Effector memory CD4-positive, alpha-beta T cell (primary cell): ENCODE measurements at places on chromosomes 13 and 19.

GRCh38 chr13:98869408-98870090 is 108.3 kb downstream of the DOCK9 start:
- DNase-seq = no peak

- DNase-seq = no peak
Observed at GRCh38 chr13:99431927-99432608, 69.2 kb upstream of the TM9SF2 start.

DNA sequence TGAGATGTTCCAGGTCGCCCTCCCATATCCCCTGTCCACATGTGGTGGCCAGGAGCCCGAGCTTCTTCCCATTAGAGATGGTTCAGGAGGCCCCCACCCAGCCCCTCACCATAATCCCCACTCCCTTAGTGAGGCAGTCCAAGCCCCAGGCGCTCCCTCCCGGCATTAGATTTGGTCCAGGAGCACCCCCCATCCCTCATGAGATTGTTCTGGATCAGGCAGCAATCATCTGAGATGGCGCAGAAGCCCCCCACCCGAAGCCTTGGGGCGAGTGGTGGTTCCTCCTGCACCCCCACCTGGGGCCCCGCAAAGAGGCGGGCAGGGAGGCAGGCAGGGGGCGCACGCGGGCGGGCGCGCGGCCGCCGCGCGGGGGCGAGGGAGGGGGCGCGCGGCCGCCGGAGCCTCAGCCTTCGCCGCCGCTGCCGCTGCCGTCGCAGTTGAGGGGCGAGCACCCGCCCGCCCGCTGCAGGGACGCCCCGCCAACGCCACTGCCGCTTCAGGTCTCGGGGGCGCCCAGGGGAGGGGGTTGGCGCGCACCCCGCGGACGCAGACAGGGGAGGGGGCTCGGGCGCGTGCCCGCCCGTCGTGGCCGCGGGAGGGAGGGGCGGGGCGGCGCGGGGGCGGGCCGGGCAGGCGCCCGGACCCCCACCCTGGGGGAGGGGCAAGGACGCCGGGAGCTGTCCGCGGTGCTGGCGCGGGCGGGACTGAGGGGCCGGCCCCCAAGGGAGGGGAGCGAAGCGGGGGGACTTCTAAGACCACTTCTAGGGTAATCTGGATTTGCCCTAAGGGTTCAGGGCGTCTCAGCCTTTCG is 46.4 kb upstream of the SHKBP1 start:
- no peak for DNase-seq

DNA sequence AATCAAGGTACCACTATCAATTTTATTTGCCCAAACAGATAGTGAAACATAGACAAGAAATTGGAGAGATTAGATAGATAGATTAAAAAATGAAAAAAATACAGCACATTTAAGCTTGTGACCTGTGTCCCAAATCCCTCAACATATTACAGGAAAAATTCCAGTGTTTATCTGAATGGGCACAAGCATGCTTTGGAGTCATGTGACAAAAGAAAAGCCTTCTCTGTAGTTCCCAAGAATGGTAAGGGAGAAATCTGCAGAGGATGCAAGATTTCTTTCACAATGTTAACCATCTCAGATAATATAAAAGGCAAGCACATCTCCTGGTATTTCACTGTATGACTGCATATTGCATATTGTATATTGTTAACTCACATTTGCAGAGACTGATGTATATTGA is 168.0 kb downstream of the PCDH9 start:
- no peak for DNase-seq

DNA sequence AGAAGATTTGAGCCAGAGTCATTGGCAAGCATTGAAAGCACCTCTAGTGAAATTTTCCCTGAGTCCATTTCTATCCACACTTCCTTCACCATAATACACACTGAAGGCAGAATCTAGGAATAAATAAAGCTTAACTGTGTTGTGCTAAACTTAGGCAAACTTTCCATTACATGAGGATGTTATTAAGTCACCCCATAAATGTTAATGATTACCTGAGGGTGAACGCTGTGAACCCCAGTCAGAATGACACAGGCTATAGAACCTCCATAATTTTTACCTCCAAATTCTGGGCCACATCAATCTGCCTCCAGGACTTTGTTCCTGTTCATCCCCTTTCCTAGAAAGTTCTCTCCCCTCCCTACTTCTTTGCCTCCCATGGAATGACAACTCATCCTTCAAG is 71.0 kb downstream of the RAP2A start:
- no peak for DNase-seq

DNA sequence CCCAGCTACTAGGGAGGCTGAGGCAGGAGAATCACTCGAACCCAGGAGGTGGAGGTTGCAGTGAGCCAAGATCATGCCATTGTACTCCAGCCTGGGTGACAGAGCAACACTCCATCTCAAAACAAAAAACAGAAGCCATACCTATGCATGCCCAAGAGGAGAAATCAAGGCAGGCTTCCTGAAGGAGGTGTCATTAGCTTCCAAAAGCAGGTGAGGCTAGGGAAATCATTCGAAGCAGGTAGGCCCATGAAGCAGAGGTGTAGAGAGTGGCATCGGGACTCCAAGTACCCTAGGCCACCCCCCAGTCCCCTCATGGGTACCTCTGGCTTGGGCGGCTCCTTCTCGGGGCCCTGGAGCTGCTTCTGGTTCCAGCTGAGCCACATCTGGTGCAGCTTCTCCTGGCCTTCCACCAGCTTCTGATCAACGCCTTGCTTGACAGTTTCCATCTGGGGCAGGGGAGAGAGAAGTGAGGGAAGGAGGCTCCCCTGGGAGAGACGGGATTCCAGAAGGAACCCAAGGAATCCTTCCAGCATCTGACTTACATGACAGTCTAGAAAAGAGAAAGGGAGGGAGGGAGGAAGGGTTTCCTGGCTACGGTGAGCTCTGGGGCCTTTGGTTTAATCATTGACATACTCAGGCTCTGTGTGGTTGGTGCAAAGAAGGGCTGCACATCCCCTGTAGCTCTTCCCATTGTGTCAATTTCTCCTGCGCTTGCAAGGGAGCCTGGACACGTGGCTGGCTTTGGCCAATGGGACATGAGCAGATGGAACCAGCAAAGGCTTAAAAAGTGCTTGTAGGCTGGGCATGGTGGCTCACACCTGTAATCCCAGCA is 13.1 kb upstream of the TICAM1 start:
- DNase-seq = no peak

DNA sequence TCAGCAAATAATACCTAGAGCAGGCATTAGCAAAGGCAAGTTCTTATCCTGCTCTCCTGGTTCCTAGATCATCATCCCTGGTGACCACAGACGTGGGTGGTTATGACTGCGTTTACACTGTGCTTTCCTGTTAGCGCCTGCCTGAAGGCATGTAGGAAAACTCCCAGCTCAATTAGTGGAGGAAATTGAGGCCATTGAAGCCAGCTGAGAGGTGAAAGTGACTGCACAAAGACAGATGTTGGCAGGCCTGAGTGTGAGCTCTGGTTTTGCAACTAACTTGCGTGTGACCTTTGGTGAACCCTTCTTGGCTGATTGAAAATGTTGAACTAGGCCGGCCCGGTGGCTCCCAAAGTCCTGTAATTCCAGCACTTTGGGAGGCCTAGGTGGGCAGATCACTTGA is 17.5 kb upstream of the NWD1 start:
- no peak for DNase-seq

- no peak for DNase-seq
Observed at GRCh38 chr19:42697884-42698283, 42.4 kb downstream of the PSG3 start.

- DNase-seq = no peak
Observed at GRCh38 chr13:21530656-21531055, 71.6 kb upstream of the ZDHHC20 start.

DNA sequence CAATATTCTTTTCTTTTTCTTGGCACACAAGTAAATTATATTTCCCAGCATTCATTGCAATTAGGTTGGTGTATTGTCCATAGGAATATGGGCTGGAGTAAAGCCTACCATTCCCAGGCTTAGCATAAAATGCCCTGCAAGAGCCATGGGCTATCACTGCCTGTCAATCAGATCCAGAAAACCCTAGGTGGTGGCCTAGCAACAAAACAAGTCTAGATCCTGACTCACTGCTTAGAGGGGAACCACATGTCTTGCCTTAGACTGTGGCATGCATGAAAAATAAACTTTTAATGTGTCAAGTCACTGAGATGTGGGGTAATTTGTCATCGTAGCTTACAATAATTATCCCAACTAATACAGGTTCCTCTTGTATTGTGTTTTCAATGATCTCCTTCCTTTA is 16.2 kb downstream of the SOX21 start:
- no peak for DNase-seq

- DNase-seq = no peak
Observed at GRCh38 chr19:51948975-51949374, 21.7 kb downstream of the ZNF613 start.

DNA sequence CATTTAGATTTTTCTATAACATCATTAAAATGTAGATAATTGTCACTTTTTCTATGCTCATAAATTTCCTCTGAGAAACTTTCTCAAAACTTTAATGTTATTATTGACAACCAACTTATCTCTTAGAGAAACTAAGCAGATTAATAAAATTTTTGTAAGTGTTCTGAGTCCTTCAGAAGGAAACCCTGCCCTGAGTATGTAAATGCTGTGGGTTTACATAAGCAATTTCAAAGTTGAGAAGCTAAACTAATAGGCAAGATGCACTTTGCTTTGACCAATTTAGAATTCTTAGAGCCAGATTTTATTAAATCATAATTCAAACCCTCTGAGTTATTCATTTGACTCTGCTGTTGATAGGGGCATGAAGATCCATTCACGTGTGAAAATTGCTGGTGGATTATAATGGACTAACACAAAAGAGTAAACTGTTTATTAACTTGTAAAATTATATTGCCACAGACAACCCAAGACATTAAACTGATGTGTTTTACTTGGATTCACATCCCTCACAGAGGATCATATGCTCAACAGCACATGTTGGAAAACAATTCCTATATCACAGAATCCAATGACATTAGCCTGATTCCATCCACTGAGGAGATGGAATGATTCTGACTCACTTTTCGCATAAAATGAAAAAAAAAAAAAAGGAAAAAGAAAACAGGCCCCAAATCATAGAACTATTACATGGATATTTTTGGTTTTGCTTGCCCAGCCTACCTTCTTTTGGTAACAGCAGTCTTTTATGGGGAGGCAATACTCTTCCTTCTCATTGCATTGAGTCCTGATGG is 453.7 kb upstream of the HTR2A start:
- DNase-seq = no peak
